K562 (cell line): ENCODE measurements at places on chromosomes 11 and 22. TPM values are rescaled to one million over a fixed set of nuclear protein-coding genes. Genes with fewer than 3 reads are reported as not detected.

GRCh38 chr11:125180413-125181305 lies 16.1 kb downstream of the PKNOX2 start:
- H3K36me3 ChIP-seq = no peaks in the 10 kb centered on the region
- peaks cover 59% of the 10 kb centered on the region for H3K27me3 ChIP-seq
- DNase-seq = no peak
- H3K4me1 ChIP-seq = no peaks in the 10 kb centered on the region
- H3K4me3 ChIP-seq = no peak overlapping the region

DNA sequence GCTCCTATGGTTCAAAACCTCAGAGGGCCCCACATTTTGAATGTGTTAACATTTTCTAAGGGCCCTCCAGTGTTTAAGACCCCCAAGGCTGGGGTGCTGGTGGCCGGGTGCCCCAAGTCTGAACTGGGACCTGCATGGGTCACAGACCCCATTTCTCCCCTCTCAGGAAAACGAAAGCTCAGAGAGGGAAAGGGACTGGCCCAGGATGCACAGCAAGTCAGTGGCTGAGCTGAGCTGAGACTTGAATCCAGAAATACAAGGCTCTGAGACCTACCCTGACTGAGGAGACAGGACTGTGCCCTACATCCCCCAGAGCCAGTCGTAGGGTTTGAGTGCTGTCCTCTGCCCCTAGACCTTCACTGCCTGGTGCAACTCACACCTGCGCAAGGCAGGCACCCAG lies 4.2 kb downstream of the ACTN3 start:
- no peak overlapping the region for H3K27ac ChIP-seq
- H3K4me1 ChIP-seq = peaks cover 21% of the 10 kb centered on the region
- peaks cover 4% of the 10 kb centered on the region; the same call in 1 of the 2 replicates for H3K27me3 ChIP-seq
- H3K4me3 ChIP-seq = no peak overlapping the region
- H3K36me3 ChIP-seq = no peaks in the 10 kb centered on the region

DNA sequence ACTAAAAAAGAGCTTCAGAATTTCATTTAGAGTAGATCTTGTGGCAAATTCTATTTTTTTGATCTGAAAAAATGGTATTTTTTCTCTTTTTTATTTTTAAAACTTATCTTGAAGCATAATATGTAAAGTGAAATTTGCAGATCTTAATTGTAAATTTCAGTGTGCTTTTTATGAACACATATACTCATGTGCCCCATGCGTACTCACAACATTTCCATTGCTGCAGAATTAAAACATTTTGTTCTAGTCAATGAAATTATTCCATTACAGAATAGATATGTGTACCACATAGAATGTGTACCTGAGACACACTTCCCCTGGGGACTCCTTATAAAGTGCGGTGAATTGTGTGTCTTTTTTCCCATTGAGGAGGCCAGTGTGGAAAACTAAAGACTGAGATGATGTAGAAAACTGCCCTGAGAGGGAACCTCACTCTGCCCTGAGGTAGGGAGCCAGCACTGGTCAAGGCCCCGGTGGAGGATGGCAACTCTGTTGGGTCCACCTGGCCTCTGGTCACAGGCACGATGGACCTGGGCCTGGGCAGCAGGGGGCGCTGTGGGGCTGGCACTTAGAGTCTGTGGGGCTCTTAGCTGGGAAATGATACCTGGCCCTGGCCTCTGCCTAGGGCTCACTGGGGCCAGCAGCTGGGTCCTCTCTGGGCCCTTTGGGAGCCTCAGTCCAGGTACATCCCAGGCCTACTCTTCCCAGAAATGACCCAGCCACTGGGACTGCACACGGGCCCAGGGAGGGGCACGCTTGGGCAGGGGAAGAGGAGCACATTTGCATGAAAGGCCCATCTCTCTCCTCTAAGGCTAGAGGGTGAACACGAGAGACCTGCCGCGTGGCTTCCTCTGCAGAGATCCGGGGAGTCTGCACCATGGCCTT lies 77.9 kb upstream of the TOP3B start:
- peaks cover 3% of the 10 kb centered on the region; the same call in 1 of the 3 replicates for H3K4me1 ChIP-seq
- no peak overlapping the region for H3K27ac ChIP-seq
- H3K27me3 ChIP-seq = peaks cover 37% of the 10 kb centered on the region
- H3K36me3 ChIP-seq = no peaks in the 10 kb centered on the region
- H3K4me3 ChIP-seq = no peak overlapping the region

The IFITM10 gene
- total RNA-seq = 0.13 TPM in 1 of 2 replicates, not detected in the other

DNA sequence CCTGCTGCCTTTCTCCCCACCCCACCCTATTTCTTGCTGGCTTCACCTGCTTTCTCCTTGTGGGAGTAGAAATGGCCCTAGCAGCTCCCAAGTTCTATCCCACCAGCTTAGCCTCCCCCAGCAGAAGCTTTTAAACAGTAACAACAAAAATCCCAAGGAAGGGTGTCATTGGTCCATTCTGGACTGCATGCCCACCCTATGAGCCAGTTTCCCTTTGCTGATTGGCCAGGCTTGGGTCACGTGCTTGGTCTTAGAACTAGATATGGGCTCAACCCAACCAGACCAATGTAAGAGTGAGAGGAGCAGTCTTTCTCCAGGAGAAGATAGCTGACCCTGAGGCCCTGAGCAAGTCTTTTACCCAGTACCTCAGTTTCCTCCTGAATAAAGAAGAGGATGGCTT lies 2.3 kb downstream of the MTFP1 start:
- peaks cover 37% of the 10 kb centered on the region for H3K4me1 ChIP-seq
- no peak overlapping the region for H3K27ac ChIP-seq
- DNase-seq = no peak
- H3K4me3 ChIP-seq = no peak overlapping the region
- no peaks in the 10 kb centered on the region for H3K27me3 ChIP-seq

DNA sequence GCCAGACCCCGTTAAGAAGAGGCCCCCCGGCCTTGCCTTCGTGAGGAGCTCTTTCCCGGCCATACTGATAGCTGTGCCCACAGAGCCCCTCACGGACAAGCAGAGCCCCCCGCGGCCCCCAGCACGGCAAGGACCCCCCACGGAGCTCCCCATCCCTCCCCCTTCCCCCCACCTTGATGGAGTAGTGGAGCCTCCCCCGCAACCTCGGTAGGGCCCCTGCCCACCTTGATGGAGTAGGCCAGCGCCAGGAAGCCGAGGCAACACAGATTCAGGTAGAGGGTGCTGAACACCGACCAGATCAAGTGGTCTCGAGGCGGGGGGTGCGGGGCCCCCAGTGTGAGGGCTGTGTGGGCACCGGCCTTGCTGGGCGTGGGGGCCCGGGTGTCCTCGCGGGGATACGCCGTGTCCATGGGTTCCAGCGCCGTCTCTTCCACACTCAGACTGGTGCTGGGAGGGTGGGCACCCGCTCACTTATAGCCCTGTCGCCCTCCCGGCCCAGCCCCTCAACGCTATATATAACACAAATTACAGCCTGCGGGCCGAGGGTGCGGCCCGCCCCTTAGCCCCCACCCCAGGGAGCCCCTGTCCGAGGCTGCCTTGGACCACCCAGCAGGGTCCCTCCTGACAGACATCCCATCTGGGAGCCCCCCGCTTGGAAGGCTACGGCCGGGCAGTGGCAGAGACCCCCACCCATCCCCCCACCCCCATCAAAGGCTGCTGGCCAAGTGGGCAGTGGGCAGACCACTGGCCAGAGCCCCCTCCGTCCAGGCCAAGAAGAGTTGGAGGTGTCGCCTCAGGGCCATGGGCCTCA lies at the start of gene IFITM5:
Gene IFITM5 (minus strand): TSS at position 446 of the 811 bp plus-strand sequence. CDS start 36 bp downstream, at position 410.
- peaks cover 16% of the 10 kb centered on the region; the same call in 1 of the 3 replicates for H3K36me3 ChIP-seq
- no peak within 1 kb of the TSS for H3K4me3 ChIP-seq
- H3K27ac ChIP-seq = peak within 1 kb of the TSS; percentile 69; the same call in 1 of the 3 replicates
- DNase-seq = no peak

The LDHA gene
- 739 and 755 TPM in 2 replicates for total RNA-seq

The PLEKHA7 gene
- total RNA-seq = 0.24 and 0.51 TPM in 2 replicates

The ISX gene
- total RNA-seq = 0.07 and 0.18 TPM in 2 replicates

The UPK3A gene
- not detected in 2 replicates for total RNA-seq

DNA sequence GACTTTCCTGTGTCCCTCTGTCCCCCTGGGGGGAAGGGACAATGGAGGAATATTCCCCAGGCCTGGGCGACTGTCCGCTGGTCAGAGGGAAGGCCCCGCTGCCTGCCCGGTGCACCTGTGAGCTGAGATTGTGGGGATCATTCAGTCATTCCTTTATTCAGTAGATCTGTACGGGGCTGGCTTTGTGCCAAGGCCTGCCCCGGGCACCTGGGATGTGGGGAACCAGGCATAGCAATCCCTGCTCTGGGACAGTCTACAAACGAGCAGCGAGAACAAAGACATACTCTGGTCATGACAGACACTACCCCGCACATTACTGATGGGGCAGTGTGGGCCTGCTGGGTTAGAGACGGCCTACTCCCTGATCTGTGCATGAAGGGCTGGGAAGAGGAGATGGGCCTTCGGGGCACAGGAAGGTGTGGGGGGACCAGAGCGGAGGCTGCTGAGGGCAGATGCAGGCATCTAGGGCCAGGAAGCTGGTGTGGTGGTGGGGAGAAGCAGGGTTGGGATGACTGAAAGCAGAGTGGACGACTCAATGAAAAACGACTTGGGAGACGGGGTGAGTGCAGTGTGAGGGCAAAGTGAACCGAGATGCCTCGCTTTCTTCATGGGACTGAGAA lies 1.8 kb upstream of the MYO7A start:
- no peak for DNase-seq
- H3K27me3 ChIP-seq = peaks cover 45% of the 10 kb centered on the region
- H3K4me1 ChIP-seq = peaks cover 20% of the 10 kb centered on the region
- H3K4me3 ChIP-seq = no peak overlapping the region
- H3K27ac ChIP-seq = no peak overlapping the region

GRCh38 chr11:2202900-2203439 lies 31.4 kb upstream of the TH start:
- no peak overlapping the region for H3K4me3 ChIP-seq
- peaks cover 33% of the 10 kb centered on the region for H3K27me3 ChIP-seq
- no peaks in the 10 kb centered on the region for H3K36me3 ChIP-seq
- no peak for DNase-seq
- H3K4me1 ChIP-seq = peaks cover 48% of the 10 kb centered on the region
- no peak overlapping the region for H3K27ac ChIP-seq

DNA sequence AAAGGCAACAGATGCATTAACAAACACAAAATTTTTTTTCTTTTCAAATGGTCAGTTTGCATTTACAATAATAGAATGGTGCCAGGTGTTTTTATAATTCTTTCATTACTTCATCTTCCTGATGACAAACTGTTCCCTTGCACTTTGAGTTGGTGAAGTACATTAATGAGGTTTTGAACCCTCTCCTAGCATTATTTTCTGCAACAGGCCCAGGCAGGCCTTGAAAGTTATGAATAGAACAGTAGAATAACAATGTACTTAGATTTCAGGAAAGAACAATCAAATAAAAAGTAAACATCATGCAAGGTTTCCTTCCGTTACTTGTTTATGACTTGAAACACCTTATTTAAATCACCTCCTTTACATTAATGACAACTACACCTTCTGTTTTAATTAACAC lies 9.6 kb downstream of the BTG4 start:
- no peaks in the 10 kb centered on the region for H3K27me3 ChIP-seq
- no peaks in the 10 kb centered on the region for H3K36me3 ChIP-seq
- H3K4me3 ChIP-seq = no peak overlapping the region
- no peak overlapping the region for H3K27ac ChIP-seq

DNA sequence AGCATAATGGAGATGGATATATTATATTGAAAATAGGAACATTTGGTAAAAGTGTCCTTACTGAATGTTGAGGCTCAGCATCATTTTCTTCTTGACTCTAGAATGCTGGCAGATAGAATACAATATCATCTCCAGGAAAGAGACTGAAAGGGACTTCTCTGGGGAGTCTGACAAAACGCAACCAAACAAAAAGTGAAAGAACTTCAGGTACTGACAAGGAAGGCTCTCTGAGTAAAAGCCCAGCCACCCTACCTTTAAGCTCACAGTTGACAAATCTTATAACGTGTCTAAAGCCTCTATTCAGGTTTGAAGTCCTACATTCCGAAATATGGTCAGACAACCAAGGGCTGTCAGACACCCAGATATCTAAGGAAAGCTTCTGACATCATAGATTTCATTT lies 590.8 kb downstream of the SOX6 start:
- H3K27ac ChIP-seq = no peak overlapping the region
- H3K27me3 ChIP-seq = no peaks in the 10 kb centered on the region
- H3K36me3 ChIP-seq = no peaks in the 10 kb centered on the region
- no peak for DNase-seq

- H3K27ac ChIP-seq = no peak overlapping the region
- no peak for DNase-seq
- no peak overlapping the region for H3K4me3 ChIP-seq
- H3K4me1 ChIP-seq = no peaks in the 10 kb centered on the region
- peaks cover 54% of the 10 kb centered on the region for H3K27me3 ChIP-seq
Observed at GRCh38 chr22:46386312-46386711, 50.8 kb downstream of the TRMU start.

DNA sequence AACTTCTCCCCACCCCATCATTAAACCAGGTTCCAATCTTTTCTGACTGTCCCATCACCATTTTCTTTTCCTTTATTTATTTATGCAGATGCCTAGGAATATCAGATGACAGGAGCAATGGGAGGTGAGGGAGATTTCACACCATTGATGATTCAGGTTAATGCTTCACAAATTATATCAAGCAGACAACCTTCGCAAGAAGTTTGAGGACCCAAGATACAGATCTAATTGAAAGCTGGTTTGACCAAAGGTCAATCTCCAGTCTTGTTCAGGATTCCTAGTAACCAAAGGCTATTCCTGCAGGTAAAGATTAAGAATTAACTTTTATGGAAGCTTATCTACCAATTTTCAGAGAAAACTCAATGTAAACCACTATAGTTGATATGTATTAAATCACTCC lies 54.4 kb downstream of the SLC35F2 start:
- H3K27me3 ChIP-seq = no peaks in the 10 kb centered on the region
- no peak for DNase-seq
- peaks cover 73% of the 10 kb centered on the region for H3K36me3 ChIP-seq
- no peak overlapping the region for H3K27ac ChIP-seq
- no peak overlapping the region for H3K4me3 ChIP-seq
- H3K4me1 ChIP-seq = no peaks in the 10 kb centered on the region

DNA sequence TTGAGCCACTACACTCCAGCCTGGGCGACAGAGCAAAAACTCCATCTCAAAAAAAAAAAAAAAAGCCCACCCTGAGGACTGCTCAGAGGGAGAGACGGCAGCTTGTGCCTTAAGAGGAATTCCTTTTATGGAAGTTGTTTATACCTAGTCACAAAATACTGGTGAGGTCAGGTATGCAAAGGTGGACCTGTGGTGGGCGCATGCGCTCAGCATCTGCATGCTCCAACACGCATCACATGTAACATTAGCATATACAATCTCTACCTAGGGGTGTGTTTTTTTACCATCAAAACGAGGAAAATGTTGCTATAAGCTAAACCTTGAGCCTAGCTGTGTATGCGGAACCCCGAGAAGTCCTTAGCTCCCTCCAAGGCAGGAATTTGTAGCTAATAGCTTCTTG lies 6.8 kb upstream of the SART1 start:
- H3K4me1 ChIP-seq = peaks cover 16% of the 10 kb centered on the region
- H3K36me3 ChIP-seq = no peaks in the 10 kb centered on the region
- DNase-seq = no peak
- no peak overlapping the region for H3K27ac ChIP-seq
- H3K4me3 ChIP-seq = no peak overlapping the region

DNA sequence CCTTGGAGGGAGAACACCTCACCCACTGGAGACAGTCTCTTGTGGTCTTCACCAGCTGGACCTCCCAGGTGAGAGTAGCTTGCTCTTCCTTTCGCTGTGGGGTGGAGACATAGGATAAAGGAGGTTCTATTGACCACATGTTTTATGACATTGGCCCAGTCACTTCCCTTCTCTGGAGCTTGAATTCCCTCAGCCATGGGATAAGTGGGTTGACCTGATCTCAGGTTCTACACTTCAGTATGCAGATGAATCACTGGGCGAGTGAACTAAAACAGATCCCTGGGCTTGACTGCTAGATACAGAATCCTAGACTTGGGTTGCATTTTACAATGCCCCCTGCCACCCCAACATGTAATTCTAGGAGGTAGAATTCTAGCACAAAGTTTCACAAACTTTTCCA lies 54.8 kb upstream of the PRSS23 start:
- H3K4me3 ChIP-seq = no peak overlapping the region
- peaks cover 37% of the 10 kb centered on the region for H3K4me1 ChIP-seq
- peaks cover 4% of the 10 kb centered on the region; the same call in 1 of the 2 replicates for H3K27me3 ChIP-seq
- no peak overlapping the region for H3K27ac ChIP-seq
- no peak for DNase-seq
- no peaks in the 10 kb centered on the region for H3K36me3 ChIP-seq
